ENCODE measurements at places on chromosomes 2 and 18.
A peak's percentile ranks its signal among the peaks of the same experiment; 100 is the strongest.

GRCh38 chr2:150459281-150459680 lies 28.2 kb downstream of the RND3 start:
- no peak for DNase-seq

- peak; percentile 72 for DNase-seq
Observed at GRCh38 chr2:74334931-74335333, 8.3 kb downstream of the SLC4A5 start.

GRCh38 chr2:75994759-75995158 lies 284.0 kb upstream of the GCFC2 start:
- no peak for DNase-seq

- DNase-seq = no peak
Observed at GRCh38 chr2:197140045-197140444, 170.5 kb downstream of the ANKRD44 start.

DNA sequence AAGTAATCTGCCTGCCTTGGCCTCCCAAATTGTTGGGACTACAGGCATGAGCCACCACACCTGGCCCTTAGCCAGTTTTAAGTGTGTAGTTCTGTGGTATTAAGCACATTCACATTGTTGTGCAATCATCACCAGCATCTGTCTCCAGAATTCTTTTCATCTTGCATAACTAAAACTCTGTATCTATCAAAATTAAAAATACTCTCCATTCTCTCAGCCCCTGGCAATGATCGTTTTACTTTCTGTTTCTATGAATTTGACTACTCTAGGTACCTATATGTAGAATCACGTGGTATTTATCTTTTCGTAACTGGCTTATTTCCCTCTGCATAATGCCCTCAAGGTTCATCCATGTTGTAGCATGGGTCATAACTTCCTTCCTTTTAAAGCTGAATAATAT lies 45.5 kb upstream of the CAVIN2 start:
- no peak for DNase-seq

GRCh38 chr18:56723068-56723467 lies 71.9 kb downstream of the WDR7 start:
- DNase-seq = no peak

GRCh38 chr2:209253544-209253943 lies 170.3 kb upstream of the MAP2 start:
- no peak for DNase-seq

DNA sequence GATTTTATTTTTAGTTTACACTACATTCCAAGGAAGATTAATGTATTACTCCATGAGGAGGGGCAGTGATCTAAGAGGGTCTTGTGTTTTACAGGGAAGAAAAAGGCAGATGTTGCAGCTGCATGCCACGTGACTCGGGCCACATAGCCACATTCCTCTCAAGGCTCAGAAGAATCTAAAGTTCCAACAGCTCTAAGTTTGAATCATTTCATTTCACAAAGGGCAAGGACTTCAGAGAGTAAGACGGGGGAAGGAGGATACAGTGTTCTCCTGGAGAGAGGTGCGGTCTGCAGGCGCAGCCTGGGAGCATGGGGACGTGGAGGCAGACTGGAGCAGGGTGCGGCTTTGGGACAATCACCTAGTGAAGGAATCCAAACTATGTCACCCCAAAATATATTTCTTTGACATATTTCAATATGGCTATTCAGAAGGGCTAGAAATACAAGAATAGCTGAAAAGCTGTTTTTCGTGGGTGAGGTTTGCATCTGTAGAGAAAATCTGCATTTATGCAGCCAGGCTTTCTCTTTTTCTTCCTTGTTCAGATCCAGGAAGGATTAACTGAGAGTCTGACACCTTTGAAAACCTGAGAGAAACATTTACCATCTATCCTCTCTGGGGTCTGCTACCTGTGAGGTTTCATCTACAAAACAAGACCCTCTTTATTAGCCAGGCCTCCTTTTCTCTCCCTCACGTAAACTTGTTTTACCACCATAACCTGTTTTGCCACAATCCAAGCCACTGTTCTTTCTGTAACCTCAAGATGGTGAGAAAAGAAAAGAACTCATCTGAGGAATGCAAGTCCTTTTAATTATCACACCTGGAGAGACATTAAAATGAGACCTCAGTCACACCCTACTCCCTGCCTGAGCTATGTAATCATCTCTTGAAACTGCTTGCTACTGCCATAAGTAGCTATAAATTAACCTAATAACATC lies 165.1 kb upstream of the NDUFV2 start:
- no peak for DNase-seq

DNA sequence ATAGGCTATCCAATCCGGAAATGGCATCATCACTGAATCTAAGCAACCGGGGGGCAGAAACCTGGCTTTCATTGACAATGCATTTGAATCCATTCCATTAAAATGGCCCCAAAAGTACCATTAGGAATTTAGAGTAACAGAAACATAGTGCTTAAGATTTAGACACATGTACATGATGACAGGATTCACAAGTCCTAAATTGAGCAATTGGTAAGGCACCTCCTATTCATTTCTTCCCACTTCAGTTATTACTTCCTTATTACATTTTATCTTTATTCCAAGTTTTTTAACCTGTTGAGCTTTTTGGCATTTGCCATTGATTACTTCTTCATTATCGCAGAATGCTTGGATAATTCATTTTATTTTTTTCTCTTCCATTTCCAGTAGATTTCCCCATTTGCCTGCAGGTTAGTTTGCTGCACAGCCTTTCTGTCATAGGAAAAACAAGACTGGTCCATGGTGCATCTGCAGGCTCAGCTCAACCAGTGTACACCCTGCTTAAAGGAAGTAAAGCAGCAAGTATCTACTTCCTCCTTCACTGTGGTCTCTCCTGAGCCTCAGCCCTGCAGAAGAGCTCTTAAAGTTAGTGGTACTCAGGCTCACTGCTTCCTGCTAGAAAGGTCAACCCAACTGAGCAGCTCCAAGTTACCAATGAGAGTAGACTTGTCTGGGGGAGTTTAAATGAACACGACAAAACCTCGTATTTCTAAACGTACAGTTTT lies 89.2 kb downstream of the DOCK10 start:
- DNase-seq = no peak

DNA sequence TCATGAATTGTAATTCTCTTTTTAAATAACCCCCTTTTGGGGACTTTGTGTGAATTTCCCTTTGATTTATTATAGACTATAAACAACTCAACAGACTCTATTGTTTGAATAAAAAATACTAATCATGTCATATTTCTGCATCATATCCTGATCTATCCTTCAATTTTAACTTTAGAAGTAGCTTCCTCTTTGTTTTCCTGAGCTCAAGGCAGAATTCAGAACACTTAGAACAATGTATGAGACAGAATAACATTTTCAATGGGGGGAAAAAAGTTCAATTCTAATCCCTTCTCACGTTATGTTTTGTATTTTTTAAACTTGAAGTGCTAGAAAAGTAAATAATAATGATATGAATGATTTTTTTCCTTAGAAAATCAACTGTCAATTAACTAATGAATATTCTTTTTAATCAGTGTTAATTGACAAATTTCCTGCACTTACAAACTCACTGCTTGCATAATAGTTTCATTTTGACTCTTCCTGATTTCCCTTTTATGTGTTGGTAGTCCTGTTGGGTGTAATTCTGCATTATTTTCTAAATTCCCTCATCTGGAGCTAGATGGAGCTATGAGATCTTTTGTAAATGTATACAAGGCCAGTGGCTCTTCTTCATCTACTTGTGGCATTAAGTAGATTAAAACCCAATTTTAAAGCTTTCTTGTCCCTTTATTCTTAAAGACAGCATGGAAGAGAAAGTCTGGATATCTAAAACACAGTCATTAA lies 326.1 kb downstream of the PARD3B start:
- no peak for DNase-seq

DNA sequence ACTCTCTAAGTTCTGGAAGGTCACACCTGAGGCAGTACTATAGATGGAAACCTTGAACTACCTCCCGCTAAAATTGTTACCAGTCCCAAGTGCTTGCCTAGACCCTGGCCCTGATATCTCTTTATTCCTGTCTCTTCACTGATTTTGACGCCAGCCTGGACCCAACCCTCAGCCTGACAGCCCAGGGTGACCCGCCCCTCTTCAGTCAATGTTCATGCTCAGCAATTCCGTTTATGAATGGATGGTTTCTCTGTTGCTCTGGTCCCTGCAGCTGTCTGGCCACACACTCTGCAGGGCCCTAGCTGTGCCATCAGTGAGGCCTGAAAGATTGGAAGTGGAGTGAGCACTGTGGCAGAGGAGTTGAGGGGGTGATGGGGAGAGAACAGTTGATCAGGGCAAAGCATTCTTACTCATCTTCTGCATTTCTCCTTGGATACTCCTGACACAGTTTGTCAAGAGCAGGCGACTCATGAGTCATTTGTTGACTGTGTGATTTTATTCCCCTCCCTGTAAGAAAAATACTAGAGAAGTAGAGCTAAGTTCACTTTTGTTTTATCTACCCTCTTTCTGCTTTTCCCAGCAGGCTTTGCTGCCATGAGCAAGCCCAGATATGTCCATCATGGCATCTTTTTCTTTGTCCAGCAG lies 46.0 kb downstream of the NPAS2 start:
- no peak for DNase-seq

GRCh38 chr18:31633392-31634330 lies 42.0 kb downstream of the TTR start:
- DNase-seq = no peak

- DNase-seq = no peak
Observed at GRCh38 chr2:20050646-20051531, 539 bp downstream of the LAPTM4A start.

DNA sequence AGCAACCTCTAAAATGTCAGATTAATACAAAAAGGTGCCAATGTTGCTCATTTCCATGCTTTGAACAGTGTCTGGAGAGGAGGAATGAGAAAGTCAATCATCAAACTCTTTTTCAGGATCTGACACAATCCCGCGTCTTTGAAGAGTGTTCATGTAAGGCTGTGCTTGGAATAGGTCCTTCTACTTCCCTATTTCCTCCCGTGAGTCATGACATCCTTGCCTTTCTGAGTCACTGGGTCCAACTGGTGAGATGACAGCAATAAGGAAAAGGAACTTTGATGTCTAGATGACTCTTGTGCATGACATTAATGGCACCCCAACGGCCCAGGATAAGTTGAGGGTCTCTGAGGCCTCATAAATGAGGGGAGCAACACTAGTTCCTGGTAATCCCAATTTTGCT lies 109.0 kb upstream of the CELF4 start:
- no peak for DNase-seq

- no peak for DNase-seq
Observed at GRCh38 chr2:41061356-41061755, 609.5 kb upstream of the SLC8A1 start.

GRCh38 chr2:157345647-157346389 lies 20.2 kb upstream of the ERMN start:
- no peak for DNase-seq

- DNase-seq = no peak
Observed at GRCh38 chr2:101132202-101132601, 19.0 kb downstream of the TBC1D8 start.

DNA sequence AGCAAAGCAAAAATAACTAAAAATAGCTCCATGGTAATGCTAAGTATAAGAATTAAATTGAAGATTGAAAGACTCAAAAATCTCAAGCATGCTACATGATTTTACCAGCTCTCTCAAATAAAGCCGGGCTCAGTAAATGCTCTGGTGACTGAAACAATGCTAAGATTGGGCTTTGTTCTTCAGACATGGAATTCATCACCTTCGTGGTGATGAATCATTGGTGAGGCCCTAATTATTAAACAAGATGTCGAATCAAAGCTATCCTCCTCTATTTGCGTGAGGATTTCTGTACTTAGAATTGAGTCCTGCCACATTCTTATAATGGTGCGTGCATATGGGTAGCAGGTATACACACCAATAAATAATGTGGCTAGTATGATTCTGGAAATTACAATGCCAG lies 58.8 kb upstream of the LRRTM1 start:
- no peak for DNase-seq

DNA sequence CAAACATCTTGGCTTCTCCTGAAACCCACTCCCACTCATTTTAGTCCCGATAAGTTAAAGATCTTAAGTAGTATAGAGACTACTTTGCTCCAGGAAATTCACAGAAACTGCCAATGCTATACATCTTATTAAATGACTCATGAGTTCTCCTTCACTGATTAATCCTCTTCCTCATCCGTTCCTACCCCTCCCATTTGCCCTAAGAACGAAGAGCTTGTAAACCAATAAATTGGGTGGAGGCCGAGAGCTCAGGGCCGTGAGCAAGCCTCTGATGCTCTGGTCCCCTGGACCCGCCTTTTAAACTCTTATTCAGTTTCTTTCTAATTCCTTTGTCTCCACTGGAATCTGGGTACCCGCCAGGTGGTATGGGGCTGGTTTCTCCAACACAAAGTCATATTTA lies 68.6 kb downstream of the METTL8 start:
- DNase-seq = no peak

GRCh38 chr2:232296776-232297525 lies 81.6 kb upstream of the ALPP start:
- no peak for DNase-seq

GRCh38 chr2:187655001-187655400 lies 100.8 kb upstream of the TFPI start:
- no peak for DNase-seq

DNA sequence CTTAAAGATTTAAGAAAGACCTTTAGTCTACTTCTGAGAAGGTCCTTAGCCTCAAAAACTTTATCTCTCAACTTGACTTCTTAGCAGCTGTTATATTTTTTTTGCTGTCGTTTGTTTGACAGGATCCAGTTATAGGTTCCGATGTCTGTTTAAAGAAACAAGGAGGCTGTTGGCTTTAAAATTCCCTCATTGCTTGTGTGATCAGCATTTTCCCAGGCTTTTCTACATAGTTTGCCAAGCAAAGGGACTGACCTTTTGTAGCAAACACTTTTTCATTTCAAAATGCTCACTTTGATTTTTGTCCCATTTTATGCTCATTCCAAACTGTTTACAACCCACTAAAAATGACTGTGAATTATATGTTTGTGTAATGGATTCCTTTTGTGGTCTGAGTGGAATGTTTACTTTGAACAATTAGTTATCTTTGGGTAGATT lies 394.9 kb downstream of the ARHGAP15 start:
- no peak for DNase-seq

DNA sequence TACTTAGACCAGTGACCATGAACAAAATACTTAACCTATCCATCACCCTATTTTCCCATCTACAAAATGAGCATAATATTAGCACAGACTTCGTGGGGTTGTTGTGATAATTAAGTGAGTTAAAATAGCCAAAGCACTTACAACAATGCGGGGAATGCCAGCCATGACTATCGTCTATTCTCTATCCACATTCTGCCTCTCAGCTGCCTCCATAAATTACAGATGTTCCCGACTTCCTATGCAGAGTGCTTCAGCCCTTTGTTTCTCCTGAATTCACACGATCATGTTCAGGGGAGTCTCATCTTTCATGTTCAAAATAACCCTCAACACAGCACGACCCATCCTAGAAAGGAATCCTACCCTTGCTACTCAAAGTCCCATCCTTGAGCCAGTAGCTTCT lies 211.6 kb downstream of the EN1 start:
- no peak for DNase-seq

GRCh38 chr2:7427293-7428060 lies 510.3 kb downstream of the RNF144A start:
- no peak for DNase-seq

GRCh38 chr2:121316986-121317385 lies 32.0 kb upstream of the TFCP2L1 start:
- DNase-seq = no peak

- DNase-seq = no peak
Observed at GRCh38 chr18:9823805-9824473, 61.8 kb upstream of the TXNDC2 start.

Data from stimulated activated CD4-positive, alpha-beta T cell treated with anti-CD3 and anti-CD28 coated beads, Interleukin-12 subunit alpha, Interleukin-12 subunit beta, amount 100 ng/mL, for 4 hours (primary cell).